ENCODE measurements at places on chromosomes 13 and 19. TPM values are rescaled to one million over a fixed set of nuclear protein-coding genes. Genes with fewer than 3 reads are reported as not detected.

Gene EDNRB
- total RNA-seq, result 18.4 TPM

Gene PIP5K1C
- 22.4 TPM for total RNA-seq

Gene ZNF541
- under 0.01 TPM for total RNA-seq

Gene SERP2
- 28.0 TPM for total RNA-seq

Gene FARSA
- total RNA-seq, result 53.1 TPM

Gene KASH5
- not detected for total RNA-seq

Gene PAK4
- 2.7 TPM for total RNA-seq

Gene KANK2
- total RNA-seq, result 9.3 TPM

Gene LHB
- total RNA-seq, result not detected

Gene TMEM221
- 0.74 TPM for total RNA-seq

Gene NBEA
- 231 TPM for total RNA-seq

Gene CCDC106
- total RNA-seq, result 10.1 TPM

Gene TUBB4A
- total RNA-seq, result 116 TPM

Gene GIPR
- 0.25 TPM for total RNA-seq

Gene ZNF492
- total RNA-seq, result 1.5 TPM

Gene CYP2A6
- not detected for total RNA-seq

Gene CBARP
- 6.4 TPM for total RNA-seq

Gene TDRD12
- 1.2 TPM for total RNA-seq

Gene FREM2
- total RNA-seq, result 2.5 TPM

Gene GNG7
- total RNA-seq, result 7.4 TPM
